ENCODE measurements at places on chromosomes 1 and 21.

DNA sequence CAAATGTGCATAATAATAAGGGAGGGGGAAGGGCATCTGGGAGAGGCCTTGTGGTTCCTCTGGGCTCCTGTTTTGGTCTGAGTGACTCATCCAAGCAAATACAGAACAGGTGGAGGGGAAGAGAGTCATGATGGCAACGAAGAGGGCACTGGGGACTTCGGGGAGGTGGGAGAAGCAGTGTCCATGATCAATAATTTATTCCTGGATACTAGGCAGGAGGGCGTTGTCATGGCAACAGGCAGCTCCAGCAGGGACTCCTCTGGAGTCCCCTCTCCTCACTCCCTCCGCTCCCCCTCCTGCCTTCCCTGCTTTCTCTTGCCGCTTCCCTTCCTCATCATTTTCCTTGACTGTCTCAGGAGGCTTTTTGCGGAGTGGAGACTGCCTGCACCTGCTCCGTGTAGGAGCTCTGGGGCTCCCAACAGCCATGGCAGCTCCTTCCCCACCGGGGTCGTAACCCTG, 12.3 kb upstream of the NFASC start:
- no peak for DNase-seq

DNA sequence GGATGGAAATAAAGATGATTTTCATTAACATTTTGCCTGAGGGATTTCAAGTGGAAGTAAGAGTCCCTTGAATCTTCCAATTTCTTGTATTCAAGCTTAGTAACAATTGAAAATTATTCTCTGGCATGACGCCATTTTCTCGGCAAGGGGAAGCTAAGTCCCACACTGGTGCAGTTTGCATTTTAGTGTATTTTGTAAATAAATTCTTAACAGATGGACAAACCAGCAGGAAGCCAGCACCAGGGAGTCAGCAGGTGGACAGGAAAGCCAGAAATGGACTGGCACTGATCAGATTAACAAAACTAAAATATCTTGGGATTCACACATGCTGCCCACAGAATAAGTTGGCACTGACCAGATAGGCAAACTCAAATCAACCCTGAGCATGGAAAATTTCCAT, 311.3 kb downstream of the LRRIQ3 start:
- no peak for DNase-seq

GRCh38 chr1:67616394-67616985, 68.5 kb upstream of the GADD45A start:
- no peak for DNase-seq

GRCh38 chr1:1974834-1975233, 28.8 kb downstream of the CFAP74 start:
- no peak for DNase-seq

DNA sequence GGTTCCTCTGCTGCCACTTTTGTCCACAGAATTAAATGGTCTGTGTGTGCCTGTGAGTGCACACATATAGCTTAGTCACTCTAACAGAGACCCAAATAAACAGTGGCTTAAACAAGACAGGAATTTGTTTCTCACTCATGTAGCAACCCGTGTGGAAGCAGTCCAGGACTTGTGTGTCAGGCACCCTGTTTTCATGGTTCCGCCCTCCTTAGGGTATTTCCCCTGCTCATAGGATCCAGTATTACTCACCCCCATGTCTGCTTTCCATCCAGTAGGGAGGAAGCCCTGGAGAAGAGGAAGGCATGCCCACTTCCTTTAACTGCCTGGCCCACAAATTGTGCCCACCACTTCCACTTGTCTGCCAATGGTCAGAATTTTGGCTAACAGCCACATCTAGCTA, 41.3 kb upstream of the TACSTD2 start:
- DNase-seq, result peak; percentile 85

- DNase-seq, result no peak
Observed at GRCh38 chr1:31426249-31426922, 13.4 kb downstream of the SERINC2 start.

- no peak for DNase-seq
Observed at GRCh38 chr1:11768821-11769220, 6.8 kb downstream of the C1orf167 start.

GRCh38 chr1:104878203-104878909, 1128.7 kb downstream of the AMY1C start:
- DNase-seq, result no peak

GRCh38 chr1:160437432-160438316, 37.3 kb downstream of the VANGL2 start:
- no peak for DNase-seq

DNA sequence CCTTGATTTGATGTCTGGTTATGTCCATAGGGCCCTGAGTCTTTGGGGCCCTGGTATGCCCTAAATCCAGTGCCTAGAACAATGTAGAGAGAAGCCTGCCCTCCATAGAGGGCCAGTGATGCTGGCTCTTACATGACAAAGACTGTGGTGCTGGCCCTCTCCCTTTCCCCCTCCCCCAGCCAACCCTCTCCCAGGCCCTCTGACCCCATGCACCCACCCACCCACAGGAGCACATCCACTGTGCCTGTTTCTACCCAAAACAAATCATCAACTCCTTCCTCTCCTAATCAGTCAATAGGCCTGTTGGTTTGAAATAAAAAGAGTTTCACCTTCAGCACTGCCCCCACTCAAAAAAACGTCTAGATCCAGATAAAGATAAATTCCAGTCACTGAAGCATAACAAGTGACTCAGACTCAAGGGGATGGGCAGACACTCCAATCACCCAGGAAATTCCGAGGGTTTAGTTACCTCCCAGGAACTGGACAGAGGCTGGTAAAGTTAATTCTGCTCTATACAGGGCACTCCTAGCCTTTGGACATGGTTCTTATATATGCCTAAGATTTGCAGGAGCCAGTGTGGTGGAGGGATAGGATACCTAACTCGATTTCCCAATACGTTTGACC, 144.8 kb upstream of the VANGL1 start:
- DNase-seq, result peak; percentile 20

DNA sequence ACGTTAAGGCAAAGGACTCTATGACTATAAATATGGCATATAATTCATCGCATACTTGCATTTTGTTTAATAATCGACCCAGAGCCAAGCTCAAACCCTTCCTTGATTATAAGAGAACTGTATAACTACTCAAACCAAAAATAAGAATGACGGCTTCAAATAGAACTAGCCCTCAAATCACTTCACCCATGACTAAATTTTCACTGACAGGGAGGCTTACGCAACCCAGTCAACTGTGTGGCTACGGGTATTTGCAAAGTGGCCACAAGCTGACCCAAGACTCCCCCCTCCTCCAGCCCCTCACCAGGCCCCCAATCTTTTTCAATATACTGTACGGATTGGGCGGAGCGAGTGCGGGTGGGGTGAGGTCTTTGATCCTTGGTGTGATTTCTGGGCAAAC, 268.3 kb downstream of the ASTN1 start:
- DNase-seq, result no peak

- DNase-seq, result no peak
Observed at GRCh38 chr1:70331962-70332361, 22.6 kb downstream of the ANKRD13C start.

DNA sequence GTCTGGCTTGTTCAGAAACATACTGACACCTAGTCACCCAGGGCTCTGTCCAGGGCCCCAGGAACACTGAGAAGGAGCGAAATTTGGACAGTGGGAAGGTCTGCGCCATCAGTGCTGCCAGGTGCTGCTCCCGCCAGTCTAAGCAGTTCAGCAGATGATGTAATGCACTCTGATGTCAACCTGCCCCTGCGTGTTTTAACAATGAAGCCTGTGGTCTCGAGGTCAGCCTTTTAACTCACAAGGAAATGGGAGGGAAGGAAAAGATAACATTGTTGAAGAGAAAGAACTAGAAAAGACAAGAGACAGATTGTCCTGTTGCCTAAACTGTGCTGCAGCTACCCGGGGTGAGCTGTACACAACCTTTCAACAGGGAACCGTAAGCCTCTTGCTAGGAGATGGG, 126.6 kb upstream of the IFFO2 start:
- no peak for DNase-seq

GRCh38 chr1:3570066-3570986, 41.0 kb downstream of the MEGF6 start:
- no peak for DNase-seq
